ENCODE measurements at places on chromosomes 5 and 9.
A peak's percentile ranks its signal among the peaks of the same experiment; 100 is the strongest.

GRCh38 chr5:42621242-42621641 lies 135.4 kb upstream of the CCDC152 start:
- DNase-seq = no peak

DNA sequence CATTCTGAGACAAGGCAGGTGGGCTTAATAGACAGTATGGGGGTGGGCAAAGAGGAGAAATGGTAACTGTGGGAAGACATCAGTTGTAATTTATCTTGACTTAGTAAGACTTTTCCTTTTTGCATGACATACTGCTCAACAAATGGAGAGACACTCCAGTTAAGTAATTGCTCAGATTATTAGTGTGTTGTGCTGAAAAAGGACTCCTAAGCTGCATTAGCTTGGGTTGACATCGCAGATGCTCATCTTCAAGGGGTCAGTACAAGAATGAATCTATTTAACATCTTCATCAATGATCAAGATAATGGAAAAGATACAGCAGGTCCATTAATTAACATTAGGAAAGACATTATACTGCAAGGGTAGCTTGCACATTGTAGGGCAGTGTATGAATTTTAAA lies 181.1 kb upstream of the ELAVL2 start:
- DNase-seq = no peak

DNA sequence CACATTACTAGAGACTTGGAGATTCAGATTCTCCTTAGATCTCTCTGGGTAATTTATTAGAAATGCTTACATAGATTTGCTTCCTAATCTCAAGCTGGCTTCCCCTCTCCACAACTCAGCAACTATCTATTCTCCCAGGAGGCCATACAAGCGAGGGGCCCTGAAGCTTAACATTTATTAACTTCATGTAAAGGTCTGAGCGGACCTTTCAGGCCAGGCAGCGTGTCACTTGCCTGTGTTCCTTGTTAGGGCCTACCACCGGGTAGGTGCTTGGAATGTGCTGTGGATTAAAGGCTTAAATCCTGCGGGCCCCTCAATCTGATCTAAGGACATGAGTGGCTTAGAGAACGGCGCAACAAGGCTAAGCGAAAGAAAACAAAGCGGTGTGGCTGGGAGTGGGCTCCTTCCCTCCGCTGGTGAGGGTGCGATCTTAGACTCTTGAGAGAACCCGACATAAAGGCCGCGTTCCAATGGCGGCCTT lies 712 bp upstream of the HSPA4 start:
- DNase-seq = no peak

DNA sequence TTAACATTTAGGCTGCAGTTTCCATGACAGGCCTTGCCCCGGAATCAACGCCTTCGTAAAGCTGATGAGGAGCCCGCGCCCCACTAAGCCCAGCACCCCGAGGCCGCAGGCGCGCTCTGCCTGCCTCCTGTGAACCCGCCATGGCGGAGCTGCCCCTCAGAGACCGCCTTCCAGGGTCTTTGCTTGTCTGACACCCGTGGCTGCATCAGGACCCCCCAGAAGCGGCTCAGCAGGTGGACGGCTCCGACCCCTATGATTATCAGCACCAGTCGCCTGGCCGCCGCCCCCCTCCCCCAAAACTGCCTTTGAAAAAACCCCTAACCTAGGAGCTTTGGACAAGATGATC lies 507 bp upstream of the DPH7 start:
- DNase-seq = no peak

GRCh38 chr9:123437201-123437600 lies 81.2 kb downstream of the CRB2 start:
- no peak for DNase-seq

DNA sequence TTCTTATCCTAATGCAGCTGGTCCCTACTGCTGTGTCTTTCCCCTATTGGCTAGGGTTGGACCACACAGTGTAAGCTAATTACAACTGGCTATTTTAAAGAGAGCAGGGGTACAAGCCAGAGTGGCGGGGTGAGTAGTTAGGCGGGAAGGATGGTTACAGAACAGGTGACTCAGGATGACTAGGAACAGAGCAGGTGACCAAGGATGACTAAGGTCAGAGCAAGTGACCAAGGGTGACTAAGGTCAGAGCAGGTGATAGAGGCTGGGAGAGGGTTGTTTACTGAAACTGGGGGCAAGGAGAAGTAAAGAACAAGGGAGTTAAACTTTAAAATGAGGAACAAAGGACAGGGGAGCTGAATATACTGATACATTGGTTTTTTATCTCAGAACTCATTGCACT lies 125.4 kb downstream of the PTTG1 start:
- DNase-seq = no peak

GRCh38 chr9:71812385-71812784 lies 44.1 kb upstream of the CEMIP2 start:
- no peak for DNase-seq

GRCh38 chr5:143199161-143199560 lies 204.3 kb downstream of the NR3C1 start:
- no peak for DNase-seq

DNA sequence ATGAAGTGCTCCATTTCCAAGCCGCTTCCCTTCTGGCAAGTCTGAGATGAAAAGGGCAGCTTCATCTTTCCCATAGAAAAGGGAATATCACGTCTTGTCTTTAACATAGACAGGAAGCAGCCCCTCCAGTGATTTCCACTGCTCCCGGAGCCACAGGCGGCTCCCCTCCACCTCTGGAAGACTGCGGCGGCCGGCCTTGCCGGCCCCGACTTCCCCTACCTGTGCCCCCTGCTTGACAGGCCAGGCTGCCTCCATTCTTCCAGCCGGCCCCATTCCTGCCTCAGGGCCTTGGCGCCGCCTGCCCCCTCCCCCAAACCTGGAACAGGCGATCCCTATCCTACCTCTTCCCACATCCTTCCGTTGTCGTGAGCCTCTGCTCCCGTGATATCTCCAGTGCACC lies 141.8 kb downstream of the ZNF354C start:
- DNase-seq = no peak

DNA sequence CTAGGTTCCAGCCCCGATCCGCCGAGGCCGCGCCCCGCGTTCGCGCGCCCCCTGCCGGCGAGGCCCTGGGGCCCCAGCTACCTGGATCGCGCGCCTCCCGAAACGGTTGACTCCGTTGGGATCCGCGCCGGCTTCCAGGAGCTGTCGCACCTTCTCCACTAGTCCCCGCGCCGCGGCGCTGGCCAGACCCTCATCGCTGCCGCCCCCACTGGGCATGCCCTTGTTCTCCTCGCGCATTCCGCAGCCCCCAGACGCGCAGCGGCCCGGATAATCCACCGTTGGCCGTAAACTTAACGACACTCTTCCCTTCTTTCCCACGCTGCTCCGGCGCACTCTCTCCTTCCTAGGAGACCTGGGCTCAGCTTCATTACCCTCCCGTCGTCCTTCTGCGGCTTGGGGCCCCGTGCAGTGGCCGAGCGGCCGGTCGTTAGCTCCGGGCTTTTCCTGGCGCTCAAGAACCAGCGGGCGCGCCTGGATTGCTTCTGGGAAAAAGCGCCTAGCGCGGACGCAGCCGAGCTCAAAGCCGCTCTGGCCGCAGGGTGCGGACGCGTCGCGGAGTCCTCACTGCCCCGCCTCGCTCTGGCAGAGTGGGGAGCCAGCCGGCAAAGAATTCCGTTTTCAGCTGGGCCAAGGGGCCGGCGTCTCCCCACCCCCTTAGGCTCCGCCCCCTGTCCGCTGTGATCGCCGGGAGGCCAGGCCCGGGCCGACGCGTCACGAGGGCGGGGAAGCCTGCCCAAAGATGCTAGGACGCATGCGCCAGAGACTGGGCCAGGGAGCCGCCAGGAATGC lies at the start of gene CDKN2B:
Gene CDKN2B, minus strand, starts transcription at position 589 of the 789 bp plus-strand sequence. Its CDS starts 352 bp downstream, at position 237.
- peak; percentile 96 for DNase-seq

- no peak for DNase-seq
Measured at GRCh38 chr9:9560382-9561035, 1052.3 kb downstream of the PTPRD start.

DNA sequence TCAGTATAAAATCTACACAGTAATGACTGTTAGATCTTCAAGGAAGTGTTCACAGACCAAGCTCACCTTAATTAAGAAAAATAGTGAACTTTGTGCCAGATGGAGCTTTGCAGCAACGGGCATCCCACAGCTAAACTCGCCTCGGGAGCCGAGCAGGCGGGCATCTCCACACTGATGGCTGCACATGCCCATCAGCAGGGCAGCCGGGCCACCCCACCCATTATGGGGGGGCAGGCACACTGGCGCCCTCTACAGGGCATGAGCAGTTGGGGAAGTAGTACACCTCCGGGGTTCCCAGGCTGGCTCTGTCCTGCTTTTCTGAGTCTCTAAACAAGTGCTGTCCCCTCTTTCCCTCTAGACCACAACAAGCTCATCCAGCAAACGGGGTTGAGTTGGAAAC lies 21.6 kb downstream of the ANKS6 start:
- no peak for DNase-seq

- no peak for DNase-seq
Measured at GRCh38 chr9:97919217-97919813, 3.0 kb downstream of the TRMO start.

DNA sequence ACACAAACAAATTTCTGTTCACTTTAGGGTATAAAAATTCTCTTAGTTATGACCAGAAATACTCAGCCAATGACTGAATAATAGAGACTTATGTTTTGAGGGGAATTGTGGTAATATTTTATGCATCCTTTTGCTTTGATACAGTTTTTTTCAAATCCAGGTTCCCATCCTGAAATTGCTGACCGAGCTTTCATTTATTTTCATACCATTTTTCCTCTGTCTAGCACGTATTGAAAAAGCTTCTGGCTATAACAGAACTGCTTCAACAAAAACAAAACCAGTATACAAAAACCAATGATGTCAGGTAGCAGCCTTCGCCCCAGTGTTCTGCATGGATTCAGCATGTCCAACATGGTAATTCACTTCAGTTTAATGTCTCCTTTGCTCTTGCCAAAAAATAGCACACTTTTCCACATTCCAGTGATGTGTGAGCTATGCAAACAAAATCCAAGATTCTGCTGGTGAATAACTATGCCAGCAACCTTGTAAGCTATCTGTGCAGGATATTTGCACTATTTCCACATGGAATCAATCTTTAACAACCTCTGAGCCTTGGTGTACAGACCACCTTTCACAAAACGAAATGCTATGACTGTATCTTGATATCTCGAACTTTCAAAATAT lies 22.0 kb downstream of the CCNH start:
- DNase-seq = no peak

GRCh38 chr5:113283558-113283957 lies 151.2 kb downstream of the TSSK1B start:
- DNase-seq = no peak

GRCh38 chr5:130316971-130317680 lies 412.9 kb downstream of the CHSY3 start:
- no peak for DNase-seq

GRCh38 chr5:142432961-142433360 lies 108.1 kb upstream of the SPRY4 start:
- no peak for DNase-seq

DNA sequence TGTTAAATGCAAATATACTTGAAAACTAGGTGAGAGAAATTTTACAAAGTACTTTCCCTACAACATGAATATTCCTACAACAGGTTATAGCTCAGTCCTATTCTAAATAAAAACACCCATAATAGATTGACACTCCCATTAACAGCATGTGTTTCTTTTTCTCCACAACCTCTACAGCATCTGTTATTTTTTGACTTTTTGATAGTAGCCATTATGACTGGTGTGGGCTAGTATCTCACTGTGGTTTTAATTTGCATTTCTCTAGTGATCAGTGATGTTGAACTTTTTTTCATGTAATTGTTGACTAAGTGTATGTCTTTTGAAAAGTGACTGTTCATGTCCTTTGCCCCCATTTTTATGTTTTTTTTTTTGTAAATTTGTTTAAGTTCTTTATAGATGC lies 1506.1 kb upstream of the CDH9 start:
- no peak for DNase-seq

- peak; percentile 39 for DNase-seq
Measured at GRCh38 chr9:136726631-136727191, 14.3 kb downstream of the DIPK1B start.

- DNase-seq = no peak
Measured at GRCh38 chr9:124635285-124635684, 128.1 kb upstream of the NR5A1 start.

DNA sequence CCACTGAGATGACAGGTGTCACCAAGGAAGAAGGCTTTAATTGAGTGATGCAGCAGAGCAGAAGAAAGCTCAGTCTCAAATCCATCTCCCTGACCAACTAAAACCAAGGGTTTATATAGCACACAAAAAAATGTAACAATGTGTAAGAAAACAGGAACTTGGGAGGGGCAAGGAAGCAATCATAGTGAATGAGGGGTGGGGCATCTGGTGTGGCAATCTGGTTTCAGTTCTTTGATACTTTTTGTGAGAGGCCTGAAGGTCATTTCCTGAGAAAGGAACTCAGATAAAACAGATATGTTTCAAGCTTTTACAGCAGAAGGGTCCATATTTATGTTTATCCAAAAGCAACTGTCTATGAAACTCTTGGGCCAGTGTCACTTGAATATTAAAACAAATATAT lies 19.7 kb downstream of the CD180 start:
- DNase-seq = no peak

- no peak for DNase-seq
Measured at GRCh38 chr5:161138751-161139455, 286.9 kb upstream of the ATP10B start.

DNA sequence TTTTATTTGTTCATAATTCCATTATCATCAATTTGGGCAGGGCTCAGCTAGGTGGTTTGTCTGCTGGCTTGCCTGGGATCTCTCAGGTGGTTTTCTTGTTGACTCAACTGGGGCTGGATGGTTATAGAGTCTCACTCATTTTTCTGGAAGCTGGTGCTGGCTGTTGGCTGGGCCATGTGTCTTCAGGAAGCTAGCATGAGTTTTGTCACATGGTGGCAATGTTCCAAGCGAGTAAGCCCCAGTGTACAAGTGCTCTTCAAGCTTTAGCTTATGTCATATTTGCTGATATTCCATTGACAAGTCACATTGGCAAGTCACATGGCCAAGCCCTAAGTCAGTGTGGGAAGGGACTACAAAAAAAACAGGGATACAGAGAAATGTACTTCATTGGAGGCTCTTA lies 2.3 kb upstream of the RASEF start:
- no peak for DNase-seq

- DNase-seq = peak; percentile 53
Measured at GRCh38 chr9:83199240-83199639, 136.3 kb upstream of the RASEF start.

- DNase-seq = no peak
Measured at GRCh38 chr5:14228219-14228618, 85.1 kb downstream of the TRIO start.

DNA sequence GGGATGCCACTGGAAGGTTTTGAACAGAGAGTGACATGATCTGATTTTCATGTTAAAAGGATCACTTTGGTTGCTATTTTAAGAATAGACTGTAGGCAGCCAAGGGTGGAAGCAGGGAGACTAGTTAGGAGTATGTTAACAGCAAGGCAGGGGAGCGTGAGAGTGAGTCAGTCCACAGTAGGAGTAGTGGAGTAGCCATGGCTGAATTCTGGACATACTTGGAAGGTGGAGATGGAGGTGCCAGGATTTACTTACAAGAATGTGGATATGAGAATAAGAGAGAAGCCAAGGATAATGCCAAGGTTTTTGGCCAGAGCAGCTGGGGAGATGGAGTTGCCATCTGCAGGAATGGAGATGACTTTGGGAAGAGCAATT lies 118.8 kb downstream of the GALNT10 start:
- peak; percentile 76 for DNase-seq

Measured in iris pigment epithelial cell (primary cell).